ENCODE measurements at places on chromosomes 13 and 19.

DNA sequence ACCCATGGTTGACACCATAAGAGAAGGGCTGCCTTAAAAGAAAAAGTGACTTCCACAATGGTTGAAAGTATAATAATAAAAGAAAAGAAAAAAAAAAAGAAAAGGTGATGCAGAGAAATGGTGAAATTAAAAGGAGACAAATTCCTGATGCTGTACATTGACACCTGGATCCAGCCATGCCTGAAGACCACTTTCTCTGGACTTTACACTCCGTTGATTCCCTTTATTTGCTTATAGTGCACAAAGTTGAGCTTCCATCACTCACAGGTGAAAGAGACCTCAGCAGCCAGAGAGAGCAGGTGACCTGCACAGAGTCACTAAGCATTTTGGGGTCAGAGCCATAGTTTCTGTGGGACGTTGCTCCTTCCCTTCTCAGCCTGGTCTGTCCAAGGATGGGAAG is 12.2 kb upstream of the OR10H5 start:
- DNase-seq, result no peak

DNA sequence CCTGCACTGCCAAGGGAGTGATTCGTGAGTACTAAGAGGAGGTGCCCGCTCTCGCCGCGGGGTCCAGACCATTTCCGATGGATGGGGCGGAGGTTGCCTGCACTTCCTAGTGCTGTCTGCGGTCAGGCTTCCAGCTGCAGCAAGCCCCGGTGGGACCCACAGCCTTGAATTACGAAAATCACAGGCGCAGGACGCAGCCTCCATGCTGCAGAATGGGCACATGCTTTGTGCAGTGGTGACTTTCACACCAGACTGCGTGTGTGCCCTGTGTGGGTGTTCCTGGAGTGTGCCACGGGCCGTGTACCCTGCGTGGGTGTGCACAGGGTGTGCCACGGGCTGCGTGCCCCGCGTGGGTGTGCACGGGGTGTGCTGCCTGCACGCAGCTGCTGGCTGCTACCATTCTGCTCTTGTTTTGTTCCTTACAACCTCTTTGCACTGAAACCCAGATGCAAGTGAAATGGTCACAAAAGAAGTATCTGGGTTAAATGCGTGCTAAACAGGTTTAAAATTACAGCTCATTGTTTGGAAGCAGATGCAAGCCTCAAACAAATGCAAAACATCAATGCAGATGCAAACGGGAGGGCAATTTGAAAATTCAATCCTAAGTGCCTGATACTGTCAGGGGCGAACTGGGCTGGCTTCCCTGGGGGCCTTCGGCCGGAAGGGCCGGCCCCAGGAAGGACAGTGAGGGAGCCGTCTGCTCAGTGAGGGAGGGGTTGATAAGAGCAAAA is 221.2 kb upstream of the SOX1 start:
- no peak for DNase-seq

DNA sequence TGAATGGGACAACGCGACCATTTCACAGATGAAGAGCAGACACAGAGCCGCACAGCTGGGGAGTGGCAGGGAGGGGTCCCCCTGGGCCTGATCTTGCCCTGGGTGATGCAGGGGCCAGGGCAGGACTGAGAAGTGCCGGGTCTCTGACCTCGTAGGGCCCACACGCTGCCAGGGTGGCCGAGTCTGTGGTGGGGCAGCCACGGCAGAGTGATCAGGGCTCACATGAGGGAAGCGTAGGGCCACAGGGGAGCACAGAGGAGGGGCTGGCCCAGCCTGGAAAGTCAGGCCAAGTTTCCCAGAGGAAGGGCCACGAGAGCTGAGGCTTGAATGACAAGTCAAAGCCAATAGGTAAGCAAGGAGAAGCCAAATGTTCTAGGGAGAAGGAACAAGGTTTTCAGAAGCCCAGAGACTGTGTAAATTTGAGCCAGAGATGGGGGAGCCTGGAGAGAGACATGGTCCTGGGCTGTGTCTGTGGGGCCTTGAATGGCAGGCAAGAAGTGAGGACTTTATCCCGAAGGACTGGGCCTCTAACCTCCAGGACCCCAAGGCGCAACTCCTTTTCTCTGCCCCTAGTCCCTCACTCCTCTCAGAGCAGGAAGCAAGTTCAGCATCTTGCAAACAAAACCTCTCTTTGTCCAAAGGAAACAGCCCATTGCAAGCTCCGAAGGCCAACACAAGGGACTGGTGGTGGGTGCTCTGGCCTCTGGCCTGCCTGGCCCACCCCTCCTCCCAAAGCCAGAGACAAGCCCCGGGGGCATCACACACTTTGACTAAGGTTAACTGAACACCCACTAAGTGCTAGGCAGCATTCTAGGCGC is 31.7 kb upstream of the FXYD3 start:
- no peak for DNase-seq

GRCh38 chr19:42284066-42284501 is 15.0 kb downstream of the CIC start:
- DNase-seq, result peak; percentile 79

- no peak for DNase-seq
Measured at GRCh38 chr13:110037925-110038573, 251.7 kb upstream of the IRS2 start.

DNA sequence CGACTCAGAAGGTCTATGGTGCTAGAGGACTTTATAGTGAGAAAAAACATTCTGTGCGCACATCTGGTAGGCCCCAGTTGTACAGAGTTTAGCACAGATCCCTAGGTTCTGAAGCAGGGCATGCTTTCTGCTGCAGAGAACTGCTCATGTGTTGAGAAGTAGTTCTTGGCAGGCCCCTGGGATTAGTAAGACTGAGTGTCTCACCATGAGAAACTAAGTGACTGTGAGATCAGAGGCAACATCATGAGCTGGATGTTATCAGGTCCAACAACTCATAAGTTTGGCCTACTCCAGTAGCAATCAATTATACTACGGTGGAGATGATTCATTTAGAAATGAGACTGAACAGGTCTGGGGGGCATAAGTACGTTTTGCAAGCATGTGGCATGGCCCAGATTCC is 507.4 kb upstream of the KLF12 start:
- DNase-seq, result no peak

GRCh38 chr19:32976223-32976805 is 4.3 kb downstream of the FAAP24 start:
- DNase-seq, result peak; percentile 48

DNA sequence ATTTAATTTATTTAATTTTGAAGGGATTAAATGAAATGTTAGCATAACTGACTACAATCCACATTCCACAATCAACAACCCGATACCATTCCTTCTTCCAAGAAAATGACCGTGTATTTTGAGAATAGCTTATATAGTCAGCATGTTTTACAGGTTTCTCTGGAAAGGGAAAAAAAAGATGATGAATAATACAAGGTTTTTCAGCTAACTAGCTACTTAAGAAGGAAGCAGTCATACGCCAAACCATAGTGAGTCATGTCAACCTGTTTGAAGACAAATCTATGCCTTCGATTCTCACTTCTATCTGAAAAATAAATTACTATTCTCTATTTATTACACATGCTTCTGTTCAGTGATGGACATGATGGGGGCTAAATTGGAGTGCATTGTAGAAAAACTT is 258.6 kb downstream of the EFNB2 start:
- DNase-seq, result no peak

All from activated T-helper 1 cell treated with anti-CD3 and anti-CD28 coated beads, Interleukin-12 subunit alpha, Interleukin-12 subunit beta, Interleukin-2, Interleukin-4 antibody, amounts not matched to agents 30 ng/mL and 10 ng/mL and 1 ng/mL, durations not matched to agents 14 hours and 24 hours and 36 hours (primary cell).